Stimulated activated CD4-positive, alpha-beta T cell treated with anti-CD3 and anti-CD28 coated beads, Interleukin-2, amount 100 ng/mL, for 4 hours (primary cell): ENCODE measurements at places on chromosomes 2 and 18.

GRCh38 chr2:8324901-8325300 is 357.0 kb upstream of the ID2 start:
- DNase-seq = no peak

DNA sequence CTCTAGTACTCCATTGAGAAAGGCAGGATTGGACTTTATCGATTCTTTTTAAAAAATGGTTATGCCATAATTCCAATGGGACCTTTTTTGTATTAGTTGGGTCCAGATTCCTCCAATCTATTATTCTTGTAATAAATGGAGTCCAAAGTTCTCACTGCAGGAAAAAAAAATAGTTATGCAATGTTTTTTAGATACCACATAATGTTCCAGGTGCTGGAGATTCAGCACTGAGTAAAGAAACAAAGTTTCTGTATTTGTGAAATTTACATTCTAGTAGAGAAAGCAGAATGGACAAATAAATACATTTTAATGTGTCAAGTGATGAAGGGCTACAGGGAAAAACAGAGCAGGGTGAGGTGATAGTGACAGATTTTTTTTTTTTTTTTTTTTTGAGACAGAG is 78.5 kb upstream of the MYCN start:
- DNase-seq = no peak

GRCh38 chr2:61220768-61221167 is 58.8 kb downstream of the C2orf74 start:
- no peak for DNase-seq

DNA sequence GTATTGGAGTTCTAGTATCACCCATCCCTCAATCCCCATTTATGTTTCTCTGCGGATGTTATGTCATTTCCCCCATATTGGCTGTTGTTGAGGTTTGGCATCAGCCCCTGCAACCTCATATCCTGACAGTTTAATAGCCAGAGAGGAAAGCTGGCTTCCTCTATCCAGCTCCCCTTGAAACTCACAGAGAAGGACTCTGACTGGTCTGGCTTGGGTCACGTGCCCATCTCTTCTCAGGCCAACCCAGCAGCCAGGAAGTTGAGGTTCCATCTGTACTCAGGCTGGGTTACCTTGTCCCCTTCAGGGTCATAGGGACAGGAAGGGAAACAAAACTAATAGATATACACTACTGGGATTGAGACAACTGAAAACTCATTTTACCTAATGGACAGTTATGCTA is 148.0 kb upstream of the SLC14A2 start:
- DNase-seq = no peak

GRCh38 chr18:66136039-66136438 is 385.2 kb downstream of the CDH7 start:
- no peak for DNase-seq

DNA sequence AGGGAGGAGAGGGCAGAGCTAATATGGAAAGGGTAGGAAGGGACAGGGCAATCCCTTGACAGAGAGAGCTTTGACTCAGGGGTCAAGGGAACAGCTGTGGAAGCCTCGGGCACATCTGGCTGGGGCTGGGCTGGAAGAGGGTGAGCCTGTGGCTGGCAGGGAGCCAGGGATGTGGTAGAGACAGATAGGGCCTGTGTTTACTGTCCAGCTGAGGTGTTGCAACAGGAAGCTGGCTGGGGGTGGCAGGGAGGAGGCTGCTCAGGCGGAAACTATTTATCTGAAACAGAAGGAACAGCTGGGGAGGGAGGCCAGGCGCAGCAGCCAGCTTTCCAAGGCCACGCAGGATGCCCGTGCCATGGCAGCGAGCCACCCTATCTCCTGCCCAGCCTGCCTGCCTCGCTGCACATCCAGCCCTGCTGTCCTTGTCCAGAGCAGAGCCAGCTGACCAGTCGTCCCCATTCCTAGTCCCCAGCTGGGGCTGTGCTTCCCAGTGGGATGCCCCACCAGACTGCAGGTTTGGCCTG is 264.7 kb downstream of the CYP26B1 start:
- DNase-seq = no peak

DNA sequence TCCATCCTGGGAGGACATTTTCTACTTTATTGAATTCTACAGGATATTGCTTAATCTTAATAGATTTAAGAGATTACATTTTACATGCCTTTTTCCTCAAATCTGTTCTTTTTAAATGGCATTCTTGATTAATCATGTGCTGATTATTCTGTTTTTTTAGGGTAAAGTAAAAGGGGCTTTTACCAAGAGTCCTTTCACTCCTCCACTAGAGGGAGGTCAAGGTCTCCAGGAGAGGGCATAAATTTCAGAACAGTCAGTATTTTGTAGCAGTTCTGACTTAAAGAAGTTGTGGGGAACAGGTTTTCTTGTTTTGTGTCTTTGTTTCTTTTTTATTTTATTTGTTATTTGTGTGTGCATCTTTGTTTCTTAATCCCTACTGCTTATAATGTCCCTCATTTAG is 25.4 kb downstream of the WDR75 start:
- no peak for DNase-seq

DNA sequence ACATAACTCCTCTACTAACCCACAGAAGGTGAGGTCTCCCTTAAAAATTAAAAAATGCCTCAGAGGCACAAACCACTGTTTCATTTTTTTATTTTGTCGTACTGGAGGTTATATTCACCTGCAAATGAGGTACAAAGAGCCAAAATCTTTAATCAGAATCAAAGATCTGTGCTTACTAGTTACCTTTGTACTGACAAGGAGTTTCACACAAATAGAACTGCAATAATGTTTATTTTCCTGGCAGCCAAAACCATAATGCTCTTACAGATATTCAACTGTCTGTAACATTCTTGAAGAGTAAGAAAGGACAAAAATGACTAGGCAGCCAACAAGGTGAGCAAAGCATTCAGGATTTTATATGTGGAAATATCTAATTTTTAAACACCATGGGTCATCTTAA is 105.1 kb upstream of the NOL4 start:
- no peak for DNase-seq

GRCh38 chr2:217000406-217000805 is 140.5 kb upstream of the TNP1 start:
- no peak for DNase-seq

DNA sequence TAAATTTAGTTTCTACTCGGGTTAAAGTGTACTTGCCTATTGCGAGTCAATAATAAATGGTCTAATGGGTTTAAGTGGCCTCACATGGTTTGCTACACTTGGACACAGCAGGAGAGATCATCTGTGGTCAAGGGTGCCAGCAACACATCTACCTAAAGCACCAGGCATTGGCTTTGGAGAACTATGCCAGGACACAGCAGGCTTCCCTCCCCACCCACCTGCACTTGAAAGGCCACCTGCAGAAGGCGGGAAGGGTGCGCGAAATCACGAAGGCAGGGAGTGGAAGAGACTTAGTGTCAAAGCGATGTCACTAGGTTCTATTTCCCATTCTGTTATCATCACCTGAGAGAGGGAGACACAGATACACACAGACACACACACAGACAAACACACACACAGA is 44.5 kb downstream of the MYT1L start:
- no peak for DNase-seq

DNA sequence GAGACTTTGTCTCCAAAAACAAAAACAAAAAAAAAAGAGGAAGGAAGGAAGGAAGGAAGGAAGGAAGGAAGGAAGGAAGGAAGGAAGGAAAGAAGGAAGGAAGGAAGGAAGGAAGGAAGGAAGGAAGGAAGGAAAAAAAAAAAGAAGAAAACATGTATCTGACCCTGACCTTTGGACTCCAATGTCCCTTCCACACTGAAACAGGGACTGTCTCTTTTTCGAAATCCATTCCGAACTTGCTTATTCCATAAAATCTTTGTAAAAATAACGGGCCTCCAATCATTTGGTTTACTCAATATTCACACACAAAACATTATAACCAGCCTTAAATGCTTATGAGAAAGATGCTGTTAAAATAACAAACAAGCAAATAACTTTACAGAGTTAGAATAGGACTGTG is 225.7 kb downstream of the TCF4 start:
- no peak for DNase-seq

DNA sequence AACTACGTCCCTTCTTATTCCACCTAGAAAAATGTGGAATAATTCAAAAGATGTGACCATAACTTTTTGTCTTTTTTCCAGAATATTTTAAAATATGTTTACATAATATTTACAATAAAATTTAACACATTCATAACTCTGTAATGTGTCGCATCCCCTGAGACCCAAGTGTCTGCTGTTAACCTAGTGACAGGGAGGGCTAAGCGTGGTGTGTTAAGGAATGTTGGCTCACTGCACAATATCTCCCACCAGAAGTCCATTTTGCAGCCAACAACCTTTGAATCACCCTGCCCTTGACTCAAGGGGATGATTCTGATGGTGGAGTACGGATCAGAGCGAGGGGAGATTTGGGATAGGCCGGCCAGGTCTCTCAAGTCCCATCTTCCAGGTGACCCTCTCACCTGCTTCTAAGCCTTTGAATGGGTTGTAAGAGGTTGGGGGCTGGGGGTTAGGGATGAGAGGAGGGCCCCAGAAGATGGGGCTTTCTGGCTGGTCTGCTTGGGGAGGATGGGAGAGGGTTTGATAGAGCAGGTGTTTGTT is 43.3 kb downstream of the SERTAD2 start:
- DNase-seq = no peak

DNA sequence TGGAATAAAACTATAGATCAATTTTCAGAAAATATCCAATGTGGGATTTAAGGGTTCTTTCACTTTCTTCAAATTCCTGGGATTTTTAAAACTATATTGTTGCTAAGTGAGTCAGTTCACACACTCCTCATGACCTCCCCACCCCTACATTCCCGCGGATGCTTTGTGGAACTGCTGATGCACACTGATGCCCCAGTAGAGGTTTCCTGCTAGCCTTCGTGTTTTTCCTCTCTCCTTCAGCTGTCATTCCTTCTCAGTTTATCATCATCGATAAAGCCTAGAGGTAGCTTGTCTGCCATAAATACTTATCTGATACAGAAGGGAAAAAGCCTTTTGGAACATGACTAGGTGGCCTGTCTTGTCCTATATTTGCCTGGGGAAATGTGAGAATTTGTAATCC is 67.4 kb upstream of the GALNT5 start:
- no peak for DNase-seq

DNA sequence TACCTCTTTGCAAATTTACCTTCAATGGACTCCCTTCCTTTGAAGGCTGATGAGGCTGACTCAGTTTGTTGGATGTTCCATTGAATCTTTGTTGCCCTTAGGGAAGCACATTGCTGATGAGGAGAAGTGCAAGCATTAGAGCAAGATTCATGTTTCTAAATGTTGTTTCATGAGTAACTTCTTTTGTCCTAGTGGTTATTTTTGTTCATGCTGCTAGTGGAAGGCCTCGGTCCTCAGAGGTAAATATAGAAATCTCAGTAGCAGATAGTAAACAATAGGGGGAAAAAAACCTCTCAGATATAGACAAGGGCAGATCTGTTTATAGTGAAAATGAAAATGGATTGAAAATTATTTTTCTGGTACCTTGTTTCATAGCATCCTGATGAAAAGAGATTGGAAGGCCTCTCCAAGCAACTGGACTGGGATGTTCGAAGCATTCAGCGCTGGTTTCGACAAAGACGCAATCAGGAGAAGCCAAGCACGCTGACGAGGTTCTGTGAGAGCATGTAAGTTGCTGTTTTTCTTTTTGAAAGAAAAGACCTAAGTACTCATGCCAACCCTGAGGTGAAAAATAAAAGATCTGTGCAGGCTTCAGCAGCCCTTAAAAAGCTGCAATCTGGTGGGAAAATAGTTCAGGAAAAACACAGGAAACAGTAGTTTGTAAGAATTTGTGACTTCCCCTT is 104.9 kb downstream of the CERS6 start:
- no peak for DNase-seq

GRCh38 chr2:173806761-173807160 is 158.4 kb downstream of the SP3 start:
- no peak for DNase-seq

GRCh38 chr18:10100196-10100595 is 186.4 kb downstream of the VAPA start:
- no peak for DNase-seq

DNA sequence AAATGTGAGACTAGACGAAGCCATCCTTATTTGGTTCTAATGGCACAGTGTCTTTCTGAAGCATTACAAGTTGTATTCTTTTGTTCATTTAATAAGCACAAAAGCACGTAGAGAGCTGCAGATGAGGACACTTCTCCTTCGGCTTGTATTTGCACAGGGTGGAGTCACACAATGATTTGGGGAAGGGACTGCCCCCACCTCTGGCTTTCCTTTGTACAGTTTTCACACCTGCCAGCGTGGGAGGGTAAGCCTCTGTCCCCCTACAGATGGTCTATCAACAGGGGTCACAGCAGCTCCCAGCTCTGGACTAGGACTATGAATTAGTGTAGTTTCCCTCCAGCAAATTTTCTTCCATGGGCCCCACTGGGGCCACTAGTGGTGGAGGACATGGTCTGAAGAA is 108.2 kb upstream of the KLHL14 start:
- DNase-seq = no peak

- no peak for DNase-seq
These were observed 85.6 kb upstream of the SLC66A3 start for GRCh38 chr2:11069566-11070185.

DNA sequence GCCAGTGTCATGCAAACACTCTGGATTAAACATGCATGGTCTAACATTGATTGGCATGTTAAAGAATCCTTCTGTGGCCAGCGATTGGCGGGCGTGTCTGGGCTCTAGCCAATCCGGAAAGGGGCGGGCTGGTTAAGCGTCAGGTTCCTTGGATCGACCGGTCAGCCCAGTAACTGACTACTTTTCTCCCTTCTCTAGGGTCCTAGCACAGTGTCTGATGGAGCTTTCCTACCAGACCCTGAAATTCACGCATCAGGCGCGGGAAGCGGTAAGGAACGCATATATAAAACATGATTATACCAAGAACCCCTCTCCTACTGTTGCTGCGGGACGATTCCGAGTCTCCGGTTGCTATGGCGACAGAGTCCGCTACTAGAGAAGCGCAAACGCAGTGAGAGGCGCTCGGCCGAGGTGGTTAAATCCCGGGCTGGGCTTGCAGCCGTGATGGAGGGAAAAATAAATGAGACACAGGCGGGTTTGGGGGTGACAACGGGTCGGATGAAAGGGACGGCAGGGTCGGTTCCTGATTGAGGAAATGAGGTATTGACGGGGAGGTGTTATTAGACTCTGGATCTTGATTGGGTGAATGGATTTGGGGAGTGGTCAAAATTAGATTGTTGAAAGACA is 29.4 kb downstream of the KATNAL2 start:
- DNase-seq = peak; percentile 12

DNA sequence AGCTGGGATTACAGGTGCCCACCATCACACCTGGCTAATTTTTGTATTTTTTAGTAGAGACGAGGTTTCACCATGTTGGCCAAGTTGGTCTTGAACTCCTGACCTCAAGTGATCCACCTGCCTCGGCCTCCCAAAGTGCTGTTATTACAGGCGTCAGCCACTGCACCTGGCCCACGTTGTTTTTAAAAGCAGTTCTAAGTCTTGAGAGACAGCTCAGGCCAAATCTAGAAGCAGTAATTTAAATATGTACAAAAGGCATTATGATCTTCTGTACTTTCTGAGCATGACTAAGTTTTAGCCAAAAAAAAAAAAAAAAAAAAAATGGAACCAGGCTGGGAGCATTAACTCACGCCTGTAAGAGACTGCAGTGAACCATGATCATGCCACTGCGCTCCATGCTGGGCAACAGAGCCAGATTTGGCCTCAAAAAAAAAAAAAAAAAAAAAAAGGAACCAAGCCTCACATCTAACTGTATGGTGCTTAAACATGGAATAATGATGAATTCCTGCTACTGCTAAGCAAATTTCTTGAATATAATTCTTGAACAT is 4.0 kb downstream of the ABHD3 start:
- no peak for DNase-seq

GRCh38 chr2:128753800-128754199 is 435.1 kb upstream of the HS6ST1 start:
- DNase-seq = no peak
